ENCODE measurements at places on chromosomes 1 and 21. TPM values are rescaled to one million over a fixed set of nuclear protein-coding genes. Genes with fewer than 3 reads are reported as not detected.

TNFRSF9 gene
- total RNA-seq = not detected

ABL2 gene
- total RNA-seq = 11.6 TPM

SLC45A3 gene
- 19.2 TPM for total RNA-seq

MMP23B gene
- total RNA-seq = 11.9 TPM

TSTD1 gene
- 91.3 TPM for total RNA-seq

HRNR gene
- not detected for total RNA-seq

AMIGO1 gene
- 1.1 TPM for total RNA-seq

ZBTB37 gene
- 6.1 TPM for total RNA-seq

KRTCAP2 gene
- total RNA-seq = 204 TPM

MYCL gene
- total RNA-seq = 52.5 TPM

CTXND2 gene
- not detected for total RNA-seq

- DNase-seq = no peak
These were observed 12.9 kb downstream of the PLEKHM2 start for GRCh38 chr1:15696956-15697521.

- DNase-seq = no peak
These were observed 10.9 kb upstream of the DPT start for GRCh38 chr1:168739908-168740307.

- no peak for DNase-seq
These were observed 732 bp downstream of the SFN start for GRCh38 chr1:26863685-26864077.

GRCh38 chr1:37622131-37622530 lies 12.6 kb downstream of the RSPO1 start:
- DNase-seq = peak; percentile 79

- no peak for DNase-seq
These were observed 47.3 kb upstream of the FGGY start for GRCh38 chr1:59249396-59250137.

- no peak for DNase-seq
These were observed 56.3 kb downstream of the NVL start for GRCh38 chr1:224273641-224274040.

DNA sequence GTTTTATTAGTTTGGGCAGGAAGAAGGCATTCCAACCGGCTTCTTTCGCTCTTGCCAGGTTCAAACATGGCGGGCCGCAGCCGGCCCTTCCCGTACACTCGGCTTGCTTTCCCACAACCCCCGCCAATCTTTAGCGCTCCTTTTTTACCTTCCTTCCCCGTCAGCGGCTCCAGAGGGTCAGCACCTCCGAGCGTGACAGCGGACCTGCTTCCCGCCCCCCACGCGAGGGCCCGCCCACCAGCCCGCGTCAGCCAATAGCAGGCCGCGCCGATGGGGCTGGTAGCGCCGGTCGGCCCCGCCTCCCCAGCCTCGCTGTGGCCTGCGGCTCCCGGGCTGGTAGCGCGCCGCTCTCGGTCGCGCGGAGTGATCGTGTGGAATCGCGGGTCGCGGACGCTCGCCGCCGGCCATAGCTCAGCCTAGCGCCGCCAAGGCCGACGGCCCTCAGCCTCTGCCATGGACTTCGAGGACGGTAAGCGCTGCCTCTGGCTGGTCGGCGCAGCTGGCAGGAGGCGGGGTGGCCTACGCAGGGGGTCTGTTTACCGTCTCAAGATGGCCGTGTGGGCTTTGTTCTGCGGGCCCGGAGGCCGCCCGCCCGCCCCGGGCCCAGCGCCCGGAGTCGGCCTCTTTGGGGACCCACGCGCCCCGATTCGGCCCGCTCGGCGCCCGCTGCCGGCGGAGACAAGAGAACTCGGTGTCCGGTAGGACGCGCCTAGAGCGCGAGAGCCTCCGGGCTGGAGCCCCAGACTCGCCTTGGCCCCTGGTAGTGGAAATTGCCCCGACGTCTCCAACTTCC lies at the start of gene ZNF326:
TSS of gene ZNF326 (plus strand) at position 306 of the 793 bp plus-strand sequence. CDS start at position 454, 148 bp downstream.
- DNase-seq = peak; percentile 99

- peak; percentile 62 for DNase-seq
These were observed 666 bp upstream of the BEND5 start for GRCh38 chr1:48777219-48777895.

DNA sequence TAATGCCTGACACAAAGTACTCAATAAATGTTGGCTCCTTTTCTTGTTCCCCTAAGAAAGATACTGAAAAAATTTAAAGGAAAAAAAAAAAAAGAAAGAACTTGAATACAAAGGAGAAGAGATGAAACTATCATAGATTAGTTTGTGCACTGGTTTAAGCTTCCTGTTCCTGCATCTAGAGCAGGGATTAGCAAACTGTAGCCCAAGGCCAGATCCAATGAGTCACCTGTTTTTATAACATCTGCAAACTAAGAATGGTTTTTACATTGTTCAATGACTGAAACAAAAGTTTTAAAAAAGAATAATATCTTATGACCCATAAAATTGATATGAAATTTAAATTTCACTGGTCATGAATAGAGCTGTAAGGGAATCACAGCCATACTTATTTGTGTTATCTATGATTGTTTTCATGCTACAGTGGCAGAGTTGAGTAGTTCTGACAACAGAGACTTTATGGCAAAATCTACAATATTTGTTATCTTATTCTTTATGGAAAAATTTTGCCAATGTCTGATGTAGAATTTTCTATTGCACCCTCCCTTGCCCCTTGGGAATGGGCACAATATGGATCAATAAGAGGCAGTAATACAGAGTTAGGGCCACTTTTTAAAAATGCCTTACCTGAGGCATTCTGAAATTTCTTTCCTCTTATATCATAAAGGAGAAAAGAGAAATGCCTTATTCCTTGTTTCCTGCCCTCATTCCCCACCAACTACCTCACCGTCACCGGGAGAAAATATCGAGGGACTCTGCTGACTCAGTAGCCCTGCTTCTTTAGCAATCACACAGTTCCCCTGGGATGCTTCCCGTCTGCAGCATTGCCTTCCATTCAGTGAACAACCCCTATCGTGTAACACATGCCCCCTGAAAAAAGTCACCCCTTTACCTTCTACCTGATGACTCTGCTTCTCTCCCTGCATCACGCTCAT lies 50.6 kb downstream of the WDR64 start:
- no peak for DNase-seq

DNA sequence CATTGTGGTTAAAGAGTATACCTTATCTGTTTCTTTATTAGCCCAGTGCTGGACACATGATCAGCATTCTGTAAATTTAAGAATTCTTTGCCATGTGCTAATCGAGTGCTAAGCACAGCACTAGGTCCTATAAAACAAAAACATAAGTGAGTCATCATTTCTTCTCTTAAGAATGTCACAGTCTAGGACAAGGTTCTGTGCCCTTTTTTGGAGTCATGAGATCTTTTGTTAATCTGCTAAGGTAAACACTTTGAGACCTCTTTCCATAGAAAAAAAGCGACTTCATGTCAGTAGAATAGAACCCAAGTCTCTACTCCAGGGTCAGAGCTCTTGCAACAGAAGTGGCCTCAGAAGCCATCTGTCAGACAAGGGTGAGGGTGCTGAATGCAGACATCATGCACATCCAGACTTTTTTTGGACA lies 70.0 kb upstream of the NFIA start:
- no peak for DNase-seq

- DNase-seq = no peak
These were observed 61.6 kb upstream of the RUNX3 start for GRCh38 chr1:24991697-24992096.

- peak; percentile 13 for DNase-seq
These were observed 61.0 kb upstream of the ATP1A1 start for GRCh38 chr1:116311756-116312680.

GRCh38 chr21:44947111-44947929 lies 7.5 kb downstream of the SLX9 start:
- DNase-seq = peak; percentile 54

DNA sequence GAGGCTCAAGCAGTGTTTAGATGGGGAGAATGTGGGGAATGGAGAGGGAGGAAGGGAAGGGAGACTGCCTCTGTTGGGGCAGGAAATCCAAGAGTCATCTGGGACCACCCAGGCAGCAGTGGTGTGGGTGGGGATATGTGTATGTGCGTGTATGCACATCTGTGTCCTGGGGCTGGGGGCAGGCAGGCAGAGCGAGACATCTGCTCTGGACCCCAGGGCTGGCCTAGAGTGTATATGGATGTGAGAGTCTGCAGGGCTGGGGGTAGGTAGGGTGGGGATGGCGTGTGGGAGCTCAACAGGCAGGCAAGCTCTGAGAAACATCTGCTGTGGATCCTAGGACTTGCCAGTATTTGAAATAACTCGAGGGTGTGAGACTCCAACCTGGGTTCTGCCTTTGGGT lies 3.5 kb downstream of the PTCH2 start:
- DNase-seq = no peak

DNA sequence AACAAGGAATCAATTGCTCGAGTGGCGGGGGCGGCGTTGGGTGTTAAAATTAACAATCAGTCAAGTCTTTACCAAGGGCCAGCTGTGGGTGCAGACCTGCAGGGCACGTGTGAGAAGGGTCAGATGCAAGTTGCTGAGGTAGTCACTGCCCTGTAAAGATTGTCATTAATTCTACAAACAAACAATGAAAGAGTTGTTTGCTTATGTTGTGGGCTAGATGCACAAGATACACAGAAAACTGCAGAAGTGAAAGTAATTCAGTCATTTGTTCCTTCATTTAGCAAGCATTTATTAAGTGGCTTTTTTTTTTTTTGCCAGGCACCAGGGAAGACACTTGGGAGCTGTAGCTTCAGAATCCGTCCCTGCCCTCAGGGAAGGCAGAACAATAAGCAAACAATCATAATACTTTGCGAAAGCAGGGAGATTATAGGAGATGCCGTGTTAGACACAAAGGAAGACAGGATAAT lies 79.5 kb downstream of the NR5A2 start:
- no peak for DNase-seq

DNA sequence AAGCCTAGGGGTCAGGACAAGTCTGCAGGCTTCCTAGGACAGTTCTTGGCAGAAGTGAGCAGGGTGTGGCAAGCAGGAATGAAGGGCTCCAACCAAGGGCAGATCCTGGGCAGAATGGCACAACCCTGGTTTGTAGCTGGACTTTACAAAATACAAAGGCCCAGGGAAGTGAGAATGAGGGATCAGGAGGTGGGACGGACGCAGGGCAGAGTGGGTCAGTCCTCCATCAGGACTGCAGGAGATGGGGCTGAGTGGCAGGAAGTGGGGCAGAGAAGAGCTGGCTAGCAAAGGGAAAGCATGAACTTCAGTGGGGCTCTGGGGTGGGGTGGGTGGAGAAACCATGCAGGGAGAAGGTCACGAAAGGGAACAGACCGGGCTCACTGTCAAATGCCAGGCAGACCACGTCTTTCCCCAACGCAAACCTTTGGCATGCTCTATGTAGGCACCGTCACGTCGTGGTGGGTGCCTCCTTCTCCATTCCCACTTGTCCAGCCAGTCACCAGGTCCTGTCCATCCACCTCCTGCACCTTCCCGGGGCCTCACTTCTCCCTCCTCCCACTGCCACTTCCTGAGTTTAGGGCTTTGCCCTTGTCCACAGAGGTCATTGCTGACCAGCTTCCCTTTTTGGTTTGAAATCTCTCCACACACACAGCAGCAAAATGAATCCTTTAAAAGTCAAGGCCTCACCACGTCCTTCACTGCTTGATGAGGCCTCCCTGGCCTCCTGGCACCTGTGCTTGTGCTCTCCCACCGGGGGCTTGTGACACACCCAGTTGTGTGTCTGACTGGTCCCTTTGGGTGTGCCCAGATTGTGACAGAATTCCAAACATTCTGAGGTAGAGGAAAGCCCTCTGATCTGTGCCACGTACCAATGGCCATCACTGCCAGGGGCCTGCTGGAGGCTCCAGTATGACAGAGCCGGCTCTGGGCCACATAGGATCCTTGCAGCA lies 8.7 kb upstream of the CLDN19 start:
- DNase-seq = no peak

DNA sequence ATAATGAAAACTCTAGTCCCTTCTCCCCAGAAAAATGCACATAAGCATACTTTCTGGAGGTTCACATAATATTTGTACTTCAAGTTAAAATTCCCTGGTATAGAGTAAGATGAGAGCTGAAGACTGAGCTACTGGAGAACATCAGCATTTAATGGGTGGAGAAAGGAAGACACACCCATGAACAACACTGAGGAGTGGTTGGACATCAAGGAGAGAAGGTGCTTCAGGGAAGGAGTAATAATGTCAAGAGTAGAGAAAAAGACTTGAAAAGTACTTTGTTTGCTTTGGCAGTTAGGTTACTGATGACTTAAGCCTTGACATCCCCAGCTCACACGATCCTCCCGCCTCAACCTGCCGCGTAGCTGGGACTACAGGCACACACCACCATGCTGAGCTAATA lies 21.9 kb downstream of the PEA15 start:
- no peak for DNase-seq

- no peak for DNase-seq
These were observed 77.9 kb downstream of the GALNT2 start for GRCh38 chr1:230144758-230145504.

Data from H7 (cell line).